Stimulated activated CD8-positive, alpha-beta memory T cell treated with anti-CD3 and anti-CD28 coated beads, Interleukin-7, amount 100 ng/mL, for 48 hours (primary cell): ENCODE measurements at places on chromosomes 7 and 10.

GRCh38 chr10:122276611-122277208, 5.6 kb downstream of the BTBD16 start:
- no peak for DNase-seq

DNA sequence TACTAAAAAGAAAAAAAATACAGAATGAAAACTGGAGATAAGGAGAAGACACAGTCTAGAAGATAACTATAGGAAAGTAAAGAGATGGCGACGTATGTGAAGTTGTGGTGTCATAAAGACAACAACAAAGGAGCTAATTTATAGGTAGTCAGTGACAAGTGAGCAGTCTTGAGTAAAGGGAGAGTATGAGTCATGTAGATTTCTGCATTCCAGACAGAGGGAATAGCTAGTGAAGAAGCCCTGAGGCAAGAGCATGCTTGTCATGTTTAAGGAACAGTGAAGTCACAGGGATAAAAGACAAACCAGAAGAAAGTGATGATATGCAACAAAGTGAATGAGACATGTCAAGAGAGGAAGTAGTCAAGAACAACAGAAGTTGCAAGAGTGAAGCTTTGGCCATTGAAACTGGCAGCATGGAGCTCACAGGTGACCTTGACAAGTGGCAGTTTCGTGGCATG, 2.3 kb upstream of the MIOS start:
- DNase-seq, result no peak

DNA sequence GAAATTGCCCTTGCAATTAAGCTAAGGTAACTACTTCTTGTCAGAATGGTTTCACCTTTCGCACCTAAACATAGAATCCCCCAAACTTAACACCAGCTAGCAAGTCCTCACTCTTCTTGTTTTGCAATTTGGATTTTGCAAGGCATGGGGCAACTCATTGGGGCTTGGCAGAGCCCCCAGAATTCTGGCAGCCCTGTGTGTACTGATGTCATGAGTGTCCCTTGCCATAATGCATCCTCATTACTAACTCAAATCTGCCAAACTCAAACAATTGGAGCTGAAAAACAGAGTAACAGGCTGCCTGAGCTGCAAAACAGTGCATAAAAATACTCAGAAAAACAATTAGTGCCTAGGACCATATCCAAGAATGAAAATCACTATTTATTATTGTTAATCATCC, 7.9 kb upstream of the XPNPEP1 start:
- DNase-seq, result no peak

GRCh38 chr7:83532219-83532618, 116.7 kb downstream of the SEMA3E start:
- DNase-seq, result no peak

GRCh38 chr7:98133181-98133580, 26.5 kb downstream of the LMTK2 start:
- no peak for DNase-seq

GRCh38 chr10:97570789-97571471, 1.6 kb upstream of the ANKRD2 start:
- DNase-seq, result no peak

- no peak for DNase-seq
These were observed 142.9 kb upstream of the VWC2 start for GRCh38 chr7:49630513-49630912.
